ENCODE measurements at places on chromosomes 6 and 20.

GRCh38 chr20:32087070-32087469 is 22.4 kb upstream of the TM9SF4 start:
- DNase-seq, result no peak

DNA sequence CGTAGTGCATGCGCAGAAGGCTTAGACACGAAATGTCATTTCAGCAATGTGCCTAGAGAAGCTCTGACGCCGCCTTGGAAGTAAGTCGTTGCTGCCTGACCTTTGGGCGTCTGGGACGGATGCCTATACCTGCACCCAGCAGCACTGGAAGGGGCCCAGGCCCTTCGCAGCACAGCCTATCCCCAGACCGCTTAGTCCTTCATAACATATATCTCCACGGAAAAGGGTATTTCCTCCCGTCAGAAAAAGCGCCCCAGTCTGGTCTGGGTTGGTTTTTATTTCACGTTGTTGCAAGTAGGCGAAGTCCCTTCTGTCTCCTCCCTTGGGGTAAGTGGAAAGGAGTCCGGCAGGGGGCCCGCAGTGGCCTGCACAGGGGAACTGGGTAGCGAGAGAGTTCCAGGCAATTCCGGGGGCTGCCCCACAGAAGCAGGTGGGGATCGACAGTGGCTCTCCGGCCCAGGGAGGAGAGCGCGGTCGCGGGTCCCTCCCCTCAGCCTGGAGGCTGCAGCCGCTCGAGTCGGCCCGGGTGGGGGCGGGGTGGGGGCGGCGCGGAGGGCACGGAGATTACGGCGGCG is 559 bp upstream of the EYA4 start:
- no peak for DNase-seq

DNA sequence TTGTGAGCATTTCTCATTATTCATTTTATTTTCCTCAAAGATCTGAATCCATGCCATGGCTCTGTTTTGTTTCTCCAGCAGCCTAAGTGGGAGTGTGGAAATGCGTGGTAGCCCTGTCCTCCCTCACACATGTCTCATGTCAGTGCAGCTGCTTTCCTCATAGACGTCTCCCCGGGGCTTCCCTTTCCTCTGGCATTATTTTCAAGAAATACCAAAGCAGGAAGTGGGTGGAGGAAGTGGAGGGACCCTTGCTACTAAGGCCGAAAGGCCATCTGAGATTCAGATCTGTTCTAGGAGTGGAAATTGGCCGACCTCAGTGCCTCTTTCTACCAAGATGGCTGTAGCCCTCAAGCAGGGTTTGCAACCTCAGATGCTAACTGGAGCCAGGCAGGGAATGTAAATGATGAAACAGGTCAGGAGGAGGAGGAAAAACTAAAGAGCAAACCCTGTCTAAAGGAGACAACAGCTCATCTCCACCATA is 420.9 kb upstream of the PLCB4 start:
- DNase-seq, result no peak

GRCh38 chr6:54217018-54217417 is 91.2 kb upstream of the TINAG start:
- no peak for DNase-seq

DNA sequence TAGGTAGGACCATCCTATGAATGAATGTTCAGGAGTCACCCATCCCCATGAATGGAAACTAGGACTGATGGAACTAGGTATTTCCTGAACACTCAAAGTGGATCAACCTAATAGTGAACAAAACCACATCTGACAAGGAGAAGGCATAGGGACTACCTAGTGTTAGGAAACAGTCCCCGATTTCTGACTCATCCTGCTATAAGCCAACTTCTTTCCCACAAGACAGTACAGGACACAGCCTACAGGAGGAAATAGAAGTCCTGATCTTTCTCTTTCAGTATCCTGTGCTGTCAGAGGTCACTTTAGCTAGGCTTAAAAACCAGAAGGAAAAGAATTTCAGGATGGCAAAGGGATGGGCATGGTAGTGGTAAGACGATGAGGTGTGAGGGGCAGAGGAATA is 19.5 kb upstream of the GMDS start:
- DNase-seq, result no peak

DNA sequence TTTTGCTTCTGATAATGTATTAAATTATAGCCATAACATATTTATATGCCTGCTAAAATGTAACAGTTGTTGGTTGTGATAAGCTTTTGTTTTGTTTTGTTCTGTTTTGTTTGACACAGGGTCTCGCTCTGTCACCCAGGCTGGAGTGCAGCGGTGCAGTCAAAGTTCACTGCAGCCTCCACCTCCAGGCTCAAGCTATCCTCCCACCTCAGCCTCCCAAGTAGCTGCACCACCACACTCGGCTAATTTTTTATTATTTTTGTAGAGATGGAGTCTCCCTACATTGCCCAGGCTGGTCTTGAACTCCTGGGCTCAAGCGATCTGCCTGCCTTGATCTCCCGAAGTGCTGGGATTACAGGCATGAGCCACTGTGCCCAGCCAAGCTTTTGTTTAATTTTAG is 157.8 kb downstream of the ARID1B start:
- no peak for DNase-seq

- DNase-seq, result no peak
These were observed 78.4 kb downstream of the RNF144B start for GRCh38 chr6:18465410-18466154.

- no peak for DNase-seq
These were observed 14.7 kb downstream of the CAP2 start for GRCh38 chr6:17408081-17408480.

DNA sequence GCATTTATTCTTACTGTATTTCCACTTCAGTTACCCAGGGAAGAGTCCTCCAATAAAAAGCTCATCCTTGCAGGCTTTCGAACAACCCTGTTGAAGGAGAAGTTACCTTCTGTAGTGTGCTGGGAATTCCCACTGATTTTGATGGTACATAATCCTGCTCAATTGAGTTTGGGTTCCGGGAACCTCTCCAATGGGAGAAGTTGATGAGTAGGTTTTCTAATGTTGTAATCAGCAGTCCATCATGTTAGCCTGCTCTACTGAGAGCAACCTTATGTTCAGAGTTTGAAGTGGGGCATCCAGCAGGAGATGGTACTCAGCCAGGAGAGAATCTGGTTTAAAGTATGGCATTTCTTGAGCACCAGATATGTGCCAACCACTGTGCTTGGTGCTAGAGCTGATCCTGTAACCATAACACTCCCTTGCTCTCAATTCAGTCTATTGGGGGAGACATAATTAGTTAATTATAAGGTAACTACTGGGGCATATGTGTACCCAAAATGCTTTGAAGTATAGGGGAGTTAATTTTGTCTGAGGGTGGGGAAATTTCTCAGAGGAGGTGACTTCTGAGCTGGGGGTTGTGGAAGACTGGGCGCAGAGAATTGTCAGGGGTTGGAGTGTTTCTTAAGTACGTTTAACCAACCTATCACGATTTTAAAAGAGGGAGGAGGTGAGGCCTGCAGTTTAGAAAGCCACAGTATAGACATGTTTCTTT is 2.1 kb downstream of the TOP1 start:
- DNase-seq, result no peak

All from central memory CD4-positive, alpha-beta T cell (primary cell).